ENCODE measurements at places on chromosomes 4 and X.
A peak's percentile ranks its signal among the peaks of the same experiment; 100 is the strongest.

- DNase-seq: no peak
Observed at GRCh38 chr4:70667740-70668535, 1.6 kb upstream of the JCHAIN start.

GRCh38 chrX:46812445-46812844, 24.4 kb upstream of the RP2 start:
- DNase-seq: no peak

DNA sequence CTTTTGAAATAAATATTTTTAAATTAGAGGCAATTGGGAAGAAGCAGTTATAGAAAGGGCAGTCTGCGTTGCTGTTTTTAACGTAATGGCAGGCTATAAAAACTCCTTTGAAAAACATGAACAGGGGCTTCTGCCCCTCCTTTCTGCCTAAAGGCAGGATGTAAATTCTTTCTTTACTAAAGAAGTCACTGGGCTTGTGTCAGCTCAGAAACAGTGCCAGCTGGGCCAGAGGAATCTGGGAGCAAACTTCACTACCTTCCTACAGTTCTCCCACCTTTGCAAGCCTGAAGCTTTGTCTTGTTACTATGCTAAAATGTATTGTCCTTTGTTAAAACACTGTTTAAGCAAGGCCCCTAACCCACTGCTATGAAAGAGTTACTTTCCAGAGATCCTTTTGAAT, 1664.8 kb downstream of the RPA4 start:
- DNase-seq: peak; percentile 6

DNA sequence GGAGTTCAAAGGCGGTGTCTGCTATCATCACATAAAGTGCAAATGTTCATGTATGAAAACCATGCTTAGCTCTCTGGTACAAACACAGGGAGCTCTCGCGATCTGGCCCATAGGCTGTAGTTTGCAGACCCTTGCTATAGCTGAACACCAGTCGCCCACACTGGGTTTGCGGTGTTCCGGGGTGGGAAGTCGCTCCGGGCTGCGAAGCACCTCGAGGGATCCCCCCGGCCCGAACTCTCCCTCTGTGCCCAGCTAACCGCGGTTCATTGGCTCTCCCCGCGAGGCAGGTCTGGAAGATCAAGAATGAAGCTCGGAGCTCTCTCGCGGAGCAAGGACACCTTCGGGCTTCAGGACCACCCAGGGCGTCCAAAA, 341 bp upstream of the PRPS2 start:
- DNase-seq: no peak

DNA sequence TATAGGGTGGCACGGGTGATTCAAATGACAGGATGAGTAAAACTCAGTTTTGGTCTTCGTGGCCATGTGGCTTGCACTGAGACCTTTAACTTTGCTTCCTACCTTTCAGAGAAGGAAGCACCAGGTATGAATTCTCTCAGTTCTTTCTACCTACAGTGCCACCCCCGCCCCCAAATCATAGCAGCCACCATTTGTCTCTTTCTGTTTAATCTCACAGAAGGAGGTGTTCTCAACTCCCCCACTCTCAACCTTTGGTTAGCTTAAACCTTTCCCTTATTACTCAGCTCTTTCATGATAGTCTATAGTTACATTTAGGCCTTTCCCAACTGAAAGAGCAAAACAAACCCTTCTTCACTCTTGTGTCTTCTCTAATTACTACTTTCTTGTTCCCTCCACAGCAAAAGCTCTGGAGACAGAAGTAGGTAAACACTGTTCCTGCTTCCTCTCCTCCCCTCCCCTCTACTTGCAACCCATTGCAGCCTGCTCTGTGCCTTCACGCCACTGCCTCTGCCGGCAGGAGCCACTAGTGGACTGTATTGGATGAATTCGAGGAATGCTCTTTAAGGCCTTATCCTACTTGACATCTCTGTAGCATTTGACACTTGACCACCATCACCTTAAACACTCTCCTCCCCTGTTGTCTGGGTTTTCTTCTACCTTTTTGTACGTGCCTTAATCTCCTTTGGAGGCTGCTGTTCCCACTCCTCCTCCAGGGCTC, 123.7 kb downstream of the AFF1 start:
- peak; percentile 60 for DNase-seq

- no peak for DNase-seq
Observed at GRCh38 chr4:55444827-55445226, 49.1 kb downstream of the TMEM165 start.

DNA sequence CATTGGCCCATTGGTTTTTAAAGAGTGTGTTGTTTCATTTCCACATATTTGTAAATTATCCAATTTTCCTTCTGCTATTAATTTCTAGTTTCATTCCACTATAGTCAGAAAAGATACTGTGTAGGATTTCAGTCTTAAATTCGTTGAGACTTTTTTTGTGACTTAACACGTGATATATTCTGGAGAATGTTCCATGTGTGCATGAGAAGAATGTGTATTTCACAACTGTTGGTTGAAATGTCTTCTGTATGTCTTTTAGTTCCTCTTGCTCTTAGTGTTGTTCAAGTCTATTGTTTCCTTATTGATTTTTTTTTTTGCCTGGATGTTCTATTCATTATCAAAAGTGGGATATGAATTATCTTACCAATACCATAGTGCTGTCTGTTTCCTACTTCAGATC, 606.9 kb downstream of the RPA4 start:
- DNase-seq: no peak

- DNase-seq: peak; percentile 44
Observed at GRCh38 chr4:621296-622070, 3.9 kb upstream of the PDE6B start.
